ENCODE measurements at places on chromosomes 2 and 18.

DNA sequence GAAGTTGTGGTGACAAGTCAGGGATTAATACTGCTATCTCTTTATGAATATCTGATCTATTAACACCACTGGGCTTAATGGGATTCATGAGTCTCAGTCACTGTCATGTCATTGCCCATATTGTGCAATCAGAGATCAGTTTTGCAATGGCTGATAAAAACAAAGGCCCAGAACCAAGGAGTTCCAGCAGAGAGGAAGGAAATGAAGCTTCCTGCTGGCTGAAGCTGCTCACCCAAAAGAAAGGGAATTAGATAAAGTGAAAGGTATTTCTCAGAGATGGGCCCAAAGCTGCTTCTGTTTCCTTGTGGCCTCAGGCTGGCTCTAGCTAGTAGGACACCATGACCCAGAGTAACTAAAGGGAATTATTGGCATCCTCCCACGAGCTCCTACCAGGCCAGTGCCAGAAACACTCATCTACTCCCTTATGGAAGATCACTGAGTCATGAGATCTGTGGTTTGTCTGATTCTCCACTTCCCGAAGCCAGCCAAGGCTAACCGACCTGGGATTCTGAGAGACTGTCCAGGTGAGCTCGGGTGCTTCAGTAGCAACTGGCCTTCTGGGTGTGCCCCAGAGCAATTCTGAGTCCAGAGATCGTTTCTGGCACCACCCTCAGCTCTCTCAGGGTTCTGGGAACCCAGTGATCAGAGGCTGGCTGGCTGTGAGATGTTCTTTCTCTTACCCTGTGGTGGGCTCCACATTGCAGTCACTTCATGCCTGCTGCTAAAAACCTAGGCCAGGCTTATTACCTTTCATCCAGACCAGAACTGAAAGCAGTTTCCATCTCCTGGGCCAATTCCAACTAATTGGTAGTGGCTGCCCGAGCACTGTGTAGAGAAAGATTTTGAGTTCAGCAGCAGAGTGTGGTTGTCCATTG is 129.5 kb upstream of the PELI1 start:
- DNase-seq = no peak

DNA sequence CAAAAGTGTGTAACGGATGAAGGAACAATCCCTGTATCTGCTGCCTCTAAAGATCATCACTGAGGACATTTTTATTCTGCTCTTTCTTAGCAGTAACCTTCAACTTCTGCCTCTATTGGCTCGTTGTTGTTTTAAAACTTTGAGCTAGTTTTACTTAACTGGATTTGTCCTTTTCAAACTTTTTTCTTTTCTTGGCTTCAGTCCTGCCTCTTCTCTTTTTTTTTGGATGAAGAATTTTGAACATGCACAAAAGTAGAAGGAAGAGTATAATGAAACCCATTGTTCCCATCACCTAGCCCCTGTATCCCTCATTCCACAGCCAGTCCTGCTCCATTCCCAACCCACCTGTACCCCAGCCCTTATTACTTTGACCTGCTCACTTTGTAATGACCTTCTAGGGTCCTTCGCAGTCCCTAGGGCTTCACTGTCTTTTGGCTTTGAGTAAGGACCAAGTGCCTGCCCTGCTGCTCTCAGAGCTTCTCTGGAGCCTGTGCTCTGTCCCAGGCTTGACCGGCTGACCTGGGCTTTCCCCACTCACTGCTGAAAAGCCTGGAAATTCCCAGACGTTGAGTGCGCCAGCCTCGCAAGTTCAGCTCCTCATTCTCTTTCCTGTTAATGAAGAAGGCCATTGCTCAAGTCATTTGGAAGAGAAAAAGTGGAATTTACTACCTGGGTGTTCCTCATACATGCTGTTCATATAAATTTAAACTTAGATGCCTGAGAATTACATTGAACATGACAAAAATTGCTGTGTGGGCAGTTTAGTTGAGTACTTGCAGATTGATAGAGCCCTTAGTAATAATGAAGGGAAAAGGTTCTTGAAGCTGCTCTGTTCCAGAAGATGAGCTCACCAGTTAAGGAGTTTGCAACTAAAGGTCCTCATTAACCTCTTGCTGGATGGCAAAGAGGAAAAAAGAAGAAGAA is 149.3 kb upstream of the ALPP start:
- DNase-seq = no peak

GRCh38 chr2:20304411-20304810 is 46.2 kb downstream of the PUM2 start:
- DNase-seq = no peak

DNA sequence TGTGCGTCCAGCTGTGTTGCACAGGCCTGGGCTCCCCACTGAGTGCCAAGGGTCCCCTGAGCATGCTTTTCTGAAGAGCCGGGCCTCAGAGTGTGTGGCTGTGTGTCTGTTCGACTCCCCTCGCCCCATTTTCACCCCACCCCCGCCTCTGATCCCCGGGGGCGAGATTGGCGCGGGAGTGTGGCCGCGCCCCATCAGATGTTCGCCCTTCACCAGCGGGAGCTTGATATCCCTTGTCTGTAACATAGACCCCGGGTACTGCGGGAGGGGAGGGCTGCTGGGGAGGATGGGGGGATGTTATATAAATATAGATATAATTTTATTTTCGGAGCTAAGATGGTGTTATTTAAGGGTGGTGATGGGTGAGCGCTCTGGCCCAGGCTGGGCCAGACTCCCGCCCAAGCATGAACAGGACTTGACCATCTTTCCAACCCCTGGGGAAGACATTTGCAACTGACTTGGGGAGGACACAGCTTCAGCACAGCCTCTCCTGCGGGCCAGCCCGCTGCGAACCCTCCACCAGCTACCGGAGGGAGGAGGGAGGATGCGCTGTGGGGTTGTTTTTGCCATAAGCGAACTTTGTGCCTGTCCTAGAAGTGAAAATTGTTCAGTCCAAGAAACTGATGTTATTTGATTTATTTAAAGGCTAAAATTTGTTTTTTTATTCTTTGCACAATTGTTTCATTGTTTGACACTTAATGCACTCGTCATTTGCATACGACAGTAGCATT is 1.5 kb downstream of the RHOB start:
- DNase-seq = no peak

DNA sequence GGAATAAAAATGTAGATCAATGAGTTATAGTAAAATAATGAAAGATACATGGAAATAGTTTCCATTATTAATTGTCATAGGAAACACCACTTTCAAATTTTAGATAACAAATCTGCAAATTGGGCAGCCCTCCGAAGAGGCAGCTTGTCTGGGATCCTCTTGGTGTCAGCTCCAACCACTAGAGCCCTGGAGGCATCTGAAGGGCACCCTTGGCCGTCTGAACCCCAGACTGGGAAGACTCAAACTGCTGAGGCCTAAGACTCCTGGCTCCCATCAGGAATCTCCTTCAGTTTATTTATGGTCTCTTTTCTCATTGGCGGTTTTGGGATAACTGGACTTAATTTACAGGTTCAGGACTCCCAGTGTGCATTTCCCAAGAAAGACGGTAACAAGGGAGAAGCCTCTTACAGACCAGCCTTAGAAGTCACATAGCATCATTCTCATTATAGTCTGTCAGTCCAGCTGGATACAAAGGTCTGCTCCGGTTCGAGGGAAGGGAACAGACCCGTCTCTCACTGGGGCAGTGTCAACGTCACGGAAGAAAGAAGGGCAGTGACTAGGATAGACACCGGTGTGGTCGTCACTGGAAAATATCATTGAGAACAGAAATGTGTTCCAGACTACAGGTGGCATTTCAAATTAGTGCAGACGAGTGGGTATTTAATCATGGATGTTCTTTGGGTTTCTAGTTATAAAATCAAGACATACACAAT is 390.7 kb upstream of the NETO1 start:
- DNase-seq = no peak

DNA sequence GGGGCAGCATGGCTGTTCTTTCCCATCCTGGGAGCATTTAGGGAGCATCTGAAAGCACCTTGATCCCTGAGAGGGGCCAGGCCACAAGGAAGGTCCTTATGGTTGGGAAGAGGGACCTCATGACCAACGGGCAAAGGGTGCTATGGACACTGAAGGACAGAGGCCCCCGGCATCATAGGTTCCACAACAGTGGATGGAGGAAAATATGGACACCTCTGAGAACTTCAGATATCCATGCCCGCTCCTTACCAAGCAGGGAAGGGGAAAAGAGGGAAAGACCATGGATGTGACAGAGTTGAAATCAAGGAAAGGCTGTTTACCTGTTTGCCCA is 94.1 kb upstream of the MGAT4A start:
- no peak for DNase-seq

Data from NT2/D1 (cell line).